Thymus (tissue), 14 donors: ENCODE measurements at places on chromosomes 11 and 22. TPM values are rescaled to one million over a fixed set of nuclear protein-coding genes. Genes with fewer than 3 reads are reported as not detected.

SMCO4 gene
- 32.2 TPM for total RNA-seq

OR8G1 gene
- not detected for total RNA-seq

NRXN2 gene
- 0.85 TPM for total RNA-seq

RIBC2 gene
- total RNA-seq: 2.2 TPM

MMP11 gene
- 3.9 TPM for total RNA-seq

INS gene
- total RNA-seq: 0.42 TPM

OR51E2 gene
- under 0.01 TPM for total RNA-seq

NXPE1 gene
- 0.05 TPM for total RNA-seq

DNA sequence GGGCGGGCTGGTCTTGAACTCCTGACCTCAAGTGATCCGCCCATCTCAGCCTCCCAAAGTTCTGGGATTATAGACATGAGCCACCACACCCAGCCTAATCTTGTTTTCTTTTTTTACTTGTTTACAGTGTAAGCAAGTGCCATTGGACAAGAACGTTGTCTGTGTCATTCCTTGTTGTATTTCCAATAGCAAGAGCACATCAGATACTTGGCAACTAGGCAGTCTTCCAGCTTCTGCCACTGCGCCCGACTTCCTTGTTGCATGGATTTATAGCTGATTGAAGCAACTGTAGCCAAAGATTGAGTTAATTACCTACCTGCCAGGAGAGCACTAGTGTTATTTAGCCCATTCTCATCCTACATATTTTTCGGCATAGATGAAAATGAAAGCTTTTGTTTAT is 3.1 kb upstream of the SGSM3 start:
- peaks cover 41% of the 10 kb centered on the region for H3K36me3 ChIP-seq
- DNase-seq: no peak
- no peak overlapping the region for H3K4me3 ChIP-seq
- no peaks in the 10 kb centered on the region for H3K27me3 ChIP-seq
- H3K27ac ChIP-seq: no peak overlapping the region

GRCh38 chr11:58579192-58580129 is 598 bp downstream of the ZFP91 start:
- H3K27me3 ChIP-seq: no peaks in the 10 kb centered on the region
- H3K4me1 ChIP-seq: peaks cover 15% of the 10 kb centered on the region
- peak; percentile 96 for DNase-seq
- H3K27ac ChIP-seq: peak overlapping the region; percentile 99
- peak overlapping the region; percentile 95 for H3K4me3 ChIP-seq
- peaks cover 4% of the 10 kb centered on the region for H3K36me3 ChIP-seq

DNA sequence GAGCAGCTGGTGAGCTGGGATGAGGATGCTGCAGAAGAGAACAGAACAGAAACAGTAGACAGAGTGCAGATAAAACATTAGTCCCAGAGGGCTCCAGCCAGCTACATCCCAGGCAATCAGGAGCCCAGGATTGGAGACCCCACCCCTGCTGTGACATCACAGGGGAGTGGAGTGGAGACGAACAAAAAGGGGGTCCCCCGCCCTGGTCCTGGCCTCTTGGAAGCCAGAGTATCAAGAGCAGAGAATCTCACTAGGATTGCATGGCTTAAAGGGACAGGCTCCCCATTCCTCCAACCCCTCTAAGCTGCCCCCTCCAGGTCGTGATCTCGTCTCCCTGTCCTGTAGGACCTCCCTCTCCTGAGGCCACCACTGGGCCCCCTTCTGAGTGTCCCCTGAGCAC is at the start of gene P2RX3:
TSS of gene P2RX3 (plus strand) at position 211 of the 400 bp plus-strand sequence. CDS start 199 bp downstream, outside the sequence.
- no peak within 1 kb of the TSS for H3K27ac ChIP-seq
- H3K27me3 ChIP-seq: peaks cover 7% of the 10 kb centered on the region
- H3K4me3 ChIP-seq: no peak within 1 kb of the TSS
- H3K36me3 ChIP-seq: peaks cover 1% of the 10 kb centered on the region
- no peak for DNase-seq

- H3K4me3 ChIP-seq: no peak overlapping the region
- H3K27me3 ChIP-seq: no peaks in the 10 kb centered on the region
- H3K27ac ChIP-seq: no peak overlapping the region
- DNase-seq: peak; percentile 28
- H3K36me3 ChIP-seq: no peaks in the 10 kb centered on the region
These were observed 368.6 kb downstream of the OPCML start for GRCh38 chr11:133163463-133164419.

GRCh38 chr11:121551463-121551862 is 98.7 kb upstream of the SORL1-AS1 start:
- peaks cover 50% of the 10 kb centered on the region for H3K36me3 ChIP-seq
- no peaks in the 10 kb centered on the region for H3K27me3 ChIP-seq
- peaks cover 2% of the 10 kb centered on the region for H3K4me1 ChIP-seq
- no peak for DNase-seq
- H3K27ac ChIP-seq: no peak overlapping the region

DNA sequence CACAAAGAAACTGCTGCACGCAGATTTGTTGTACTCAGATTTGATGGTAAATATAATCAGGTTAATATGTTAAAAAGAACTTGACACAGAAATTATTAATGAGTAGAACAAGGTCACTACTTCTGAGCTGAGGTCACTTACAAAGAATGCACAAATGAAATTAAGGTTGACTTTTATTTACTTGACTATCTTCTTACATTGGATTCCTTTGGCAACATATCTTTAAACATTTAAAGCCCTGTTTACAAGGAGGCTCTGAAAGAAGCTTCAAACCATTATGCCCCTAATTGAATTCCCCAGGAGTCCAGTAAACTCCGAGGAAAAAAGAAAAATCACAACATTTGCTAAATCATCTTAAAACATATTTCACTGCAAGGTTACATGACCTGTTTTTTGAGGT is 245.5 kb downstream of the SOX6 start:
- no peaks in the 10 kb centered on the region for H3K4me1 ChIP-seq
- DNase-seq: no peak
- H3K36me3 ChIP-seq: no peaks in the 10 kb centered on the region
- H3K27ac ChIP-seq: no peak overlapping the region
- no peaks in the 10 kb centered on the region for H3K27me3 ChIP-seq
- H3K4me3 ChIP-seq: no peak overlapping the region

- H3K4me1 ChIP-seq: no peaks in the 10 kb centered on the region
- no peaks in the 10 kb centered on the region for H3K36me3 ChIP-seq
- DNase-seq: no peak
- H3K27ac ChIP-seq: no peak overlapping the region
These were observed 89.3 kb downstream of the NAT10 start for GRCh38 chr11:34194576-34195335.

GRCh38 chr22:40534379-40535188 is 101.9 kb downstream of the MRTFA start:
- peak overlapping the region; percentile 80 for H3K27ac ChIP-seq
- H3K4me3 ChIP-seq: no peak overlapping the region
- H3K4me1 ChIP-seq: peaks cover 26% of the 10 kb centered on the region
- no peaks in the 10 kb centered on the region for H3K27me3 ChIP-seq

DNA sequence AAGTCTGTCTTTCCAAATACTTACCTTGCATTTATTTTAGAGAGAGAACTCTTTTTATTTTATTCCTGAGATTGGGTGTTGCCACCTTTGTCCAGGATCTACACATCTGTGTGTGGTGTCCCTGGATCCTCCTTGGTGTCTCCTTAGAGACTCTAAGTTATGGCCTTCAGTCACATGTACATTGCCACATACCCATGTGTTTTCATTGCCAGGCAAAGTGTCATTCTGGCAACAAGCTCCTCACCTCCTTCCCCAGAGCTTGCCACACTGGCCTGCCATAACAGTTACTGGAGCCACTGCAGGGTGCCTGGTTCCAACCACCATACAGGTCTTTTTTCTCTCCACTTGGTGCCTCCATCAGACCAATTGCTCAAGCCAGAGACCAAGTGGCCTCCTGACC is 379.7 kb downstream of the NTM start:
- no peak overlapping the region for H3K4me3 ChIP-seq
- H3K4me1 ChIP-seq: no peaks in the 10 kb centered on the region
- no peaks in the 10 kb centered on the region for H3K27me3 ChIP-seq
- H3K36me3 ChIP-seq: no peaks in the 10 kb centered on the region

DNA sequence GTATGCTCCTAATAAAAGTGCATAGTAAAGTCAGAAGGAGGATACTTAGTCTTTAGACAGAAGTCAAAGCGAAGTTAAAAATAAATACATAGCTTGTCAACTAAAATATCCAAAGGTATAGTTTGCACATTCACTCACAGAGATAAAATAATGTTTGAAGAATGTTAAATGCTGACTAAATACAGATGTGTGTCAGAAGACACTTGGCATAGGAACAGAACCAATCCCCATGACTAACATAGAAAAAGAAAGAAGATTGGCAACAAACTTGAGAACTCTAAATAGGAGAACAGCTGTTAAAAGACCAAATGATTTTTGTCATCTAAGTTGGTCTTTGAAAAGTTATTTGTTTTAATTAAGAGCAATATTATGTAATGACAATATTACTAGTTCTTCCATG is 1172.1 kb upstream of the RAG2 start:
- no peak for DNase-seq
- no peak overlapping the region for H3K27ac ChIP-seq
- no peaks in the 10 kb centered on the region for H3K36me3 ChIP-seq
- no peak overlapping the region for H3K4me3 ChIP-seq

DNA sequence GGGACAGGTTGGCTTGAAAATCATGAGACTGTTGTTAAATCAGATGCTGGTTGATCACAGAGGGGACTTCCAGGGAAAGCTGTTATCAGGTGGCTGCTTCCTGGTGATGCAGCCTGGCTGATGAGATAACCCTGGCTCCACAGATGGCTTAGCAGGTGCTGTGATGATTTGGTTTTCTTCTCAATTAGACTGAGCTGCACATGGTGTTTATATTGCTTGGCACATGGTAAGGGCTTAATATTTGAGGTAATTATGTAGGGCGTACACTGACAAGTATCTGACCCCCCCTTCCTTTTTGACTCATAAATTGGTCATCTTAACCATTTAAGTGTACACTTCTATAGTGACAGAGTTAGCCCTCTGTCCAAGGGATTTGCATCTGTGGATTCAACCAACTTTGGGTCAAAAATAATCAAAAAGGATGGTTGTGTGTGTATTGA is 7.0 kb downstream of the RPS3 start:
- no peak overlapping the region for H3K27ac ChIP-seq
- peaks cover 9% of the 10 kb centered on the region for H3K4me1 ChIP-seq
- no peak for DNase-seq
- H3K4me3 ChIP-seq: no peak overlapping the region
- H3K27me3 ChIP-seq: no peaks in the 10 kb centered on the region

- peak overlapping the region; percentile 71 for H3K27ac ChIP-seq
- H3K36me3 ChIP-seq: no peaks in the 10 kb centered on the region
- no peak for DNase-seq
- H3K4me3 ChIP-seq: no peak overlapping the region
These were observed 37.2 kb downstream of the GAS2 start for GRCh38 chr11:22703591-22703990.

- peaks cover 3% of the 10 kb centered on the region for H3K36me3 ChIP-seq
- H3K27me3 ChIP-seq: no peaks in the 10 kb centered on the region
- H3K4me1 ChIP-seq: peaks cover 3% of the 10 kb centered on the region
- H3K27ac ChIP-seq: no peak overlapping the region
- no peak overlapping the region for H3K4me3 ChIP-seq
- no peak for DNase-seq
These were observed 65.3 kb downstream of the AMBRA1 start for GRCh38 chr11:46528445-46529094.

DNA sequence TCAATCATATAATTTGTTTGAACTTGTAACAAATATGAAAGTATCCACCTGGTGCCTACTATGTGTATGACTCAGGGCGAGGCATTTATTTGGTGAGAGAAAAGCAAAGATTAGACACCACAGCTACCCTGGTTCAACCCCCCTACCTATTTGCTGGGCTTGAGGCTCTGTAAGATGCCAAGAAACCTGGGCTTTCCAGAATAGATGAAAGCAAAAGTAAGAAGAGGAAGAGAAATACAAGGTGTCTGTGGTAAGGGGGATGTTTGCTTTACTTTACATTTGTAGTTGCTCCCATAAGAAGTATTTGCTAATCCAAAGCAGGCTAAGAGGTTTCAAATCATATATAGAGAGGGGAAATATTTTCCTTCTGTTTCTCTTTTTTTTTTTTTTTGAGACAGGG is 61.7 kb downstream of the DDI1 start:
- H3K36me3 ChIP-seq: no peaks in the 10 kb centered on the region
- no peak overlapping the region for H3K27ac ChIP-seq
- no peaks in the 10 kb centered on the region for H3K4me1 ChIP-seq
- DNase-seq: no peak

- DNase-seq: no peak
- H3K4me3 ChIP-seq: no peak overlapping the region
- H3K36me3 ChIP-seq: no peaks in the 10 kb centered on the region
- H3K27ac ChIP-seq: no peak overlapping the region
- H3K4me1 ChIP-seq: no peaks in the 10 kb centered on the region
These were observed 7.0 kb upstream of the MTNR1B start for GRCh38 chr11:92962446-92962845.

GRCh38 chr22:35970616-35971455 is 57.8 kb downstream of the RBFOX2 start:
- H3K36me3 ChIP-seq: no peaks in the 10 kb centered on the region
- H3K27me3 ChIP-seq: no peaks in the 10 kb centered on the region
- H3K27ac ChIP-seq: no peak overlapping the region
- DNase-seq: no peak

GRCh38 chr22:31496735-31497146 is 405 bp downstream of the SFI1 start:
- H3K27me3 ChIP-seq: no peaks in the 10 kb centered on the region
- H3K4me3 ChIP-seq: peak overlapping the region; percentile 62
- peak overlapping the region; percentile 87 for H3K27ac ChIP-seq
- peaks cover 6% of the 10 kb centered on the region for H3K4me1 ChIP-seq

DNA sequence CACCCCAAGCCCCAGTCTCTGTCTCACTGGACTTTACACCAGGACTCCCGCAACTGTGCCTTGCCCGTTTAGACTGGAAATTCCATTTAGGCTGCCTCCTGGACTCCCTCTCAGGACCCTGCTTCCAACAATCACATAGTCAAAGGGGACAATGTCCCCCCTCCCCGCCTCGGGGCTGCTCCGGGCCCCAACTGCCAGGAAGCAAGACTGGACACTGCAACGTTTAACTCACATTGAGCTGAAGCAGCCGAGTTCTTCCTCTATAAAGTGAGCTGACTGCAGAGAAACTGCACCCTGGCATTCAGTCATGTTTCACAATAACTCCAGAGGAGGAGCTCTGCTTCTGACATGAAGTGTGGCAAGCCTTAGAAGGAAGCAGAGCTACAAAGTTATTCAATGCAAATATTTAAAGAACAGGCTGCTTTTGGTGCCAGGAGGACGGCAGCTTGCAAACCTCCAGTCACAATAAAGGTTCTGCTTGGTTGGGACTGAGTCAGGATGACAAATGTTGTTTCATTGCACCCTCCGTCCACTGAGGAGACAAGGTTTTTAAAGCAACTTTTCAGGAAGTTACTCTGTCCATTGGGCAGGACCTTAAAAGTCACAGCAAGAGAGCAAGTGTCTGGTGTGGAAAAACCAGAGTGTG is 19.9 kb downstream of the PACSIN2 start:
- H3K27ac ChIP-seq: peak overlapping the region; percentile 22
- DNase-seq: no peak
- no peaks in the 10 kb centered on the region for H3K36me3 ChIP-seq
